Lower leg skin (tissue), 4 donors: ENCODE measurements at places on chromosomes 6 and 20. TPM values are rescaled to one million over a fixed set of nuclear protein-coding genes. Genes with fewer than 3 reads are reported as not detected.

Gene AGER
- 4.1 TPM for total RNA-seq

Gene CFAP61
- total RNA-seq: 1.4 TPM

Gene LAMA4
- 18.6 TPM for total RNA-seq

Gene ANKRD66
- not detected for total RNA-seq

Gene HRH3
- total RNA-seq: not detected
